ENCODE measurements at places on chromosomes 16 and 17. TPM values are rescaled to one million over a fixed set of nuclear protein-coding genes. Genes with fewer than 3 reads are reported as not detected.

Gene PIMREG
- total RNA-seq: 1.3 TPM

Gene GUCY2D
- total RNA-seq: 1.3 TPM

Gene SPATA32
- total RNA-seq: 47.4 TPM

Gene MT1F
- 3.6 TPM for total RNA-seq

Gene TEKT5
- 20.7 TPM for total RNA-seq

Gene ZNF778
- 29.8 TPM for total RNA-seq

Gene KRT24
- not detected for total RNA-seq

Gene ZFP90
- 49.1 TPM for total RNA-seq
